Stimulated activated CD4-positive, alpha-beta T cell treated with anti-CD3 and anti-CD28 coated beads, Interleukin-1b, Interleukin-23, amount 100 ng/mL, for 24 hours (primary cell): ENCODE measurements at places on chromosomes 2 and 18.

DNA sequence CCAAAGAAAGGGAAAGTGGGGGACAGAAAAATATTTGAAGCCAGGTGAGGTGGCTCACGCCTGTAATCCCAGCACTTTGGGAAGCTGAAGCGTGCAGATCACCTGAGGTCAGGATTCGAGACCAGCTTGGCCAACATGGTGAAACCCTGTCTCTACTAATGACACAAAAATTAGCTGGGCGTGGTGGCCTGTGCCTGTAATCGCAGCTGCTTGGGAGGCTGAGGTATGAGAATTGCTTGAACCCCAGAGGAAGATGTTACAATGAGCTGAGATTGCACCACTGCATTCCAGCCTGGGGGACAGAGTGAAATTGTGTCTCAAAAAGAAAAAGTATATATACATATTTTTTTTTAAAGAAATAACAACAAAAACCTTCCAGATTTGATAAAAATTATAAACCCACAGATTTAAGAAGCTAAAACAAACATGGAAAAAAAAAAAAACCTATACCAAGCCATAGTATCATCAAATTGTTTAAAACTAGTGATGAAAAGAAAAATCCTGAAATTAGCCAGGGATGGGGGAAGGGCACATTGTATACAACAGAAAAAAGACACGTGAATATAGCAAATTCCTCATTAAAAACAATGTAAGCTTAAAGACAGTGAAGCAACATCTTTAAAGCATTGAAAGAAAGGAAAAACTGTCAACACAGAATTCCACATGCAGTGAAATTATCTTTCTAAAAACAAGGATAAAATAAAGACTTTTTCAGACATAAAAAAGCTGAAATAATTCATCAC lies 40.4 kb upstream of the MYCN start:
- DNase-seq, result no peak

DNA sequence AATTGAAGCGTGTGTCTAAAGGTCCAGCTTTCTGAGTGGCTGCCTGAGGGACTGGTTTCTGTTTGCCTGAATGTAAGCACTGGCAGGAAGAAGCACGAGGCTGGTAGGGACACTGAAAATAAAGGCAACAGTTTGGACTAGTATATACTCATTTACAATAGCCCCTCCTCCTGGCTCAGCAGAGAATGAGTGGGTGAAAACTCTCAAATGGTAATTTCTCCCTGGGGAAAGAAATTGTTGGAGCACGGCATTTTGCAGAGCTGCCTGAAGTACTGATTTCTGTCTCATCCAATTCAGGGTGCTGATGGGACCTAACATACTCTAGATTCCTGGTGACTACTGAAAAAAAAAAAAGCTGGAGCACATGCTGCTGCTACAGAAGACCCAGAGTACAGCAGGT lies 17.3 kb upstream of the SPP2 start:
- DNase-seq, result no peak

DNA sequence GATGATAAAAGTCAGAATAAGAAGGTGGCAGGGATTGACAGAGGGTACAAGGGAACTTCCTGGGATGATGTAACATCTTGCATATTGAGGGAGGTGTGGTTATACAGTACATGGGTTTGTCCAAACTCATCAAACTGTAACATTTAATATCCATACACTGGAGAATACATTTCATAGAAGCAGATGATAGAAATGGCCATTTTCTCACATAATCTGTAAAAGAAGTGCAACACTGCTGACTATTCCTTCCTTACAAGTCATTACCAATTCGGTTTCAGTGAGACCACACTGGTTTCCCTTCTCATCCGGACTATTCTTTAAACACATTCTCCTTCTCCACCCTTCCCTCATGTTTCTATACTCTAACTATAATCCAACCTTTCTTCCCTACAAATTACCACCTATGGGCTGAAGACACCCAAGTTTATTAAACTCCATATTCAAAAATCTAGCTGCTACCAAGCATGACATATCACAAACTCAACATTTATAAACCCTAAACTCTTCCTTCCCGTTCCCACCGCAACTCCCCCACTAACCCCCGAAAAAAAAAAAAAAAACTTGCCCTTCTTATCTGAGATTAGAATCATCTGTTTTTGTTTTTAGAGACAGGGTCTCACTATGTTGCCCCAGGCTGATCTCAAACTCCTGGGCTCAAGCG lies 1.6 kb downstream of the COX7A2L start:
- DNase-seq, result no peak

- no peak for DNase-seq
Observed at GRCh38 chr2:218152777-218153176, 14.0 kb downstream of the CXCR1 start.

GRCh38 chr18:67672716-67673115 lies 156.2 kb upstream of the DSEL start:
- DNase-seq, result no peak

DNA sequence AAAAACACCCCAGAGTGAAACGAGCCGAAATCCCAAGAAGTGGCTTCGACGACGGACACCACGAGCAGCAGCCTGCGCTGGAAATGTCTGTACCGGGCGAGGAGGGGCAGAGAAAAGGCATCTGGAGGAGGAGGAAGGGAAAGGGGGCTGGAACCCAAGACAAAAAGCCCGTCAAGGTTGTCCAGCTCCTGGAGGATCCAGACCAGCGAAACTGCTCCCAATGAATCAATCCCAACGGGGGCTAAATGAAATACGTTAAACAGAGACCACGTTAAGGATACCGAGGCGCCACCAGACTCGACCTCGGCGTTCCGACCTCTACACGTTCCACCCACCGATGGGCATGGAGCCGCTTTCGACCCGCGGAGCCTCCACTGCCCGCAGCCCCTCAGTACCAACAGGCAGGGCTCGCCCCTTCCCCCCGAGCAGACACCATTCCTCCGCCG lies 400 bp downstream of the CCDC88A start:
- no peak for DNase-seq

- DNase-seq, result no peak
Observed at GRCh38 chr2:238501311-238501710, 74.6 kb downstream of the ASB1 start.

DNA sequence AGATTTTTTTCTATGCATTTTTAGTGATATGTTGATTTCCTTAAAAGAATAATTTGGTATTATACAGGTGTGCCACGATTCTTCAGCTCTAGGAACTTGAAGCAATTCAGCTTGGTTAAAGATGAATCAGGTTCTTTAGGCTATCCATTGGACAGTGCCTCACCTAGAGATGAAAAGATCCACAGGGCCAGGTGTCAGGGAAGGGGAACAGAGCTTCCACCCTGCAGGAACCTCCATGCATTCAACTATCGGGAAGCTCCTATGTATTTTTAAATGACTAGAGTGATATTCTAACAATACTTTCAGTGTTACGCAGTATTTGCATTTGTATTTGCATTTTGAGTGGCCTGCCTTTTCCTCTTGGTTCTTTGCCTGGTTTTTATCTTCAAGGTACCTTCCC lies 40.2 kb downstream of the PKP4 start:
- no peak for DNase-seq

DNA sequence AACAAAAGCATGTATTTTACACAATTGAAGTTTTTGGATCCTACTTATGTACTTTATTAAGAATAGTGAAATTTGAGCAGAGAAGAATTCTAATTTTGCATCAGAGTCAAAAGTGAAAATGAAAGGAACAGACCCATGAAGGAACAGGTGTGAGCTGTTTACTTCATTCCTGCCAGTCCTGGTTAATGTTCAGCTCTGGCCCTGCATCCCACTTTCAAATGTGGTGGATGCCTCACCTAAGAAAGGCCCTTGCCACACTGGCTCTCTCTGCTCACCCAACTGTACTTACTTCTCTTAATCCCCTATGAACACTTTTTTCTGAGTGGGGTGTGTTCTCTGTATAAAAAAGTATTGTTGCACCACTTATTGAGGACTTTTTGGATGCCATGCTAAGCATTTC lies 22.2 kb downstream of the FAM110C start:
- DNase-seq, result no peak

- no peak for DNase-seq
Observed at GRCh38 chr18:31649449-31649848, 34.9 kb downstream of the B4GALT6 start.

DNA sequence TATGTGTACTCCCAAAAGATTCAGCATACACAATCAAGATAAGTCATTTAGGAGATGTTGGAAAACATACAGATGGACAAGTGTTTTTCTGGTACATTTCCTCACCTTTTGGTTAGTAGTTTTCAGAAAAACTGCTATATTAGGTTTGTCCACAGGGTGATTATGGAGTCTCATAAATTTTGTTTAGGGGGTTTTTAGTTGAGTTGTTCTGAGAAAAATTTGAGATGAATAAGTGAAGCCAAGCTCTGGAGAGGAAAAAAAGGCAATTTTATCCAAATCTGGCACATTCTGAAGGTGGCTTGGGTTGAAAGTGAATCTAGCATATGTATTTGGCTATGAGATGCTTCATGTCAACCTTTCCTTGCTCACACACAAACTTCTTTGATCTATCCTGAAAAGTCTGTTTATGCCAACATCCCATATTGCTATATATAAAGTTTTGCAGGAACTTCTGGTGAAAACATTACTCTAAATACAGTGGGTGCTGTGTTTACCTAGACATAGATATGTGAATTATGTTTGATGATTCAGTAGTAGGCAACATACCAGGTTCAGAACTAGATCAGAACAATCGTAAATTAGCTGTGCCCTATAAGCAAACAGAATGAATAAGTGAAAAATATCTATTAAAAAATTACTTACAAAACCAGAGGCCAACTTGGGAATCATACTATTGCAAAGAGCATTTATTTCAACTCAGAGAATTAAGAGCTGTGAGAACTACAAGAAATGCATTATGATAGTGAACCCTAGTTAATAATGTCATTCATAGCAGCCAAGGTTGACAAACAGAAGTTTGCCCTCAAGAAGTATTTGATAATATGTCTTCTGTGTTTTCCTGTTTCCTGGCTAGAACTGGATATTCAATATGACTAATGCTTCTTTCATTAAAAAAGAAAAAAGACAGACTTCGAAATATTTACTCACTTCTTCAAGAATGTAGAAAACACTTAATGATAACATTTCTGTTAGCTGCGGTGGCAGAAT lies 552.0 kb downstream of the IRS1 start:
- DNase-seq, result no peak

GRCh38 chr2:143051465-143051864 lies 77.8 kb upstream of the ARHGAP15 start:
- DNase-seq, result no peak

DNA sequence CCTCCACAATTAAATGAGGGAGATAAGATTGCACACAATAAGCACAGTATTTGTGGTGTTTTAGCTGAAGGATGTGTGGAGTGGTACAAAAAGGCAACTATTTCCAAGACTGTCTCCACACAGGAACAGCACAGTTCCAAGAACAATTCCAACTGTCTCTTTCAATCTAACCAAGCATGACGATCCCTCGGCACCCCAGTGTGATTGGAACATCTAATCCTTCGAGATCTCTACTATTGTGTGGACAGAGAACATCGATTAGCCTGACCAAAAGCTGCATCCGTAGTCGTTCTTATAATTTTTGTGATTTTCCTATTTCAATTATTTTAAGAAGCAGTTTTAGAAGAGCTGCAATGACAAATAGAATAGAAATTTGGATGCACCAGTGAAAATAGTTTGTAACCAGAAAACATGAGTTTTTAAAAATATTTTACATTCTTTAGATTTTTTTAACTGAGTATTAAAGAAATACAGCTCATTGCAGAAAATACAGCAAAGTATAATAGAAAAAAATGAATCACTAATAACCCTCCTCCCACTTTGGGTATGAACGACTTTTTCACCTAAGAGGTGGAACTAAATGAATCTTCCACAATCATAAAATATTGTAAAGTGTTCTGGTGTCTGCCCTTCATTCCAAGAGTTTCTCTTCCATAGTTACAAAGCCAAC lies 76.4 kb upstream of the CABLES1 start:
- DNase-seq, result no peak

- no peak for DNase-seq
Observed at GRCh38 chr2:52345082-52345481, 1313.2 kb upstream of the NRXN1 start.

GRCh38 chr2:85589982-85590791 lies 5.4 kb upstream of the RNF181 start:
- DNase-seq, result no peak

DNA sequence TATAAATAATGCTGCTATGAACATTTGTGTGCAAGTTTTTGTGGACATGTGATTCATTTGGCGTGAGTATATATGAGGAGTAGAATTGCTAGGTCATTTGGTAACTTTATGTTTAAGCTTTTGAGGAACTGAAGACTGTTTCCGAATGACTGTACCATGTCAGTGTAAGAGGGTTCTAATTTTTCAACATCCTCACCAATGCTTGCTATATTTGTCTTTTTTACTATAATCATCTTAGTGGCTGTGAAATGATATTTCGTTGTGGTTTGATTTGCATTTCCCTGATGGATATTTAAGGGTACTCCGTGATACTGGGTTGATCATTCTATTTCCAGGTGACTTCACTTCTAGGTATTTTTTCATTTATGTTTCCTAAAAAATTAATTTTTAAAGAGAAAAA lies 241.1 kb downstream of the BCL2 start:
- DNase-seq, result no peak

DNA sequence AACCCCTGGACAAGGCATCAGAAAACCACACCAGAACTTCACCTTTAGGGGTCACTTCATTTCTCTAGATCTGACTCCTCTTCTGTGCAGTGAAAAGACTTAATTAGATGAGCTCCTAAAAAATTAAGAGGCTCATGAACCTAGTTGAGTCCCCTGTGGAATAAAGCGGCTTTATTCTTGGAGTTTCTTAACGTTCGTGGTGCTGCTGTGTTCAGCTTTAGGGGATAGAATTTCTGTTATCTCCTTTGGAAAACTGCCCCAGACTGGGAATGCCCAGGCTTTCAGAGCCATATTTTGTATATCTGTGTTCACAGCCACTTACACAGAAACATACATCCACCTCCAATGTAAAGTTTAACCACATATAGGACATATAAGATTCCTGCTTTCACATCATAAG lies 165.8 kb downstream of the ANTXR1 start:
- DNase-seq, result no peak

- DNase-seq, result no peak
Observed at GRCh38 chr18:36212301-36213171, 25.2 kb downstream of the MOCOS start.

GRCh38 chr18:37482002-37482401 lies 83.6 kb downstream of the CELF4 start:
- DNase-seq, result no peak

- DNase-seq, result no peak
Observed at GRCh38 chr2:75464348-75464946, 96.3 kb downstream of the EVA1A start.

DNA sequence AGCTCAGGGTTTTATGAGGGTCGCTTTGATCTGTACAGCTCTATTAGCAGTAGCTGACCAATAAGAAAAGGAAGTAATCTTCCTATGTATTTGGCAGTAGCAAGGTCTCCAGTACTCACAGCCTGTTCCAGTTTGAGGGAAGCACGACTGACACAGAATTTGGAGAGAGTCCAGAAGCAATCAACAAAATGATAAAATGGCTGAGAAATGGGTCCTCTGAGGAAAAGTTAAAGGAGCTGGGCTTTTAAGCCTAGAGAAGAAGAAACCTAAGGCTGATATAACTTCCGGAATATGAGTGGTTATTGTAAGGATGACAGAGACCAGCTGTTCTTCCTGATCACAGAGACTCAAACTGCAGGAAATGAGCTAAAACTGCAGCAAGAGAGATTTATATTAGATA lies 382.8 kb downstream of the GPD2 start:
- no peak for DNase-seq
